GM12864 (cell line): ENCODE measurements at places on chromosomes 3 and 15.

- DNase-seq = no peak
These were observed 116.9 kb downstream of the B3GALNT1 start for GRCh38 chr3:160987982-160988964.

GRCh38 chr3:7238565-7239295 lies 377.8 kb downstream of the GRM7 start:
- no peak for DNase-seq

- no peak for DNase-seq
These were observed 86.2 kb downstream of the IQSEC1 start for GRCh38 chr3:12986986-12987385.

GRCh38 chr3:151787626-151788025 lies 26.3 kb upstream of the AADAC start:
- no peak for DNase-seq

GRCh38 chr3:197353867-197354567 lies 55.6 kb upstream of the DLG1 start:
- no peak for DNase-seq
